Kidney glomerular epithelial cell (primary cell): ENCODE measurements at places on chromosomes 1 and 21.

DNA sequence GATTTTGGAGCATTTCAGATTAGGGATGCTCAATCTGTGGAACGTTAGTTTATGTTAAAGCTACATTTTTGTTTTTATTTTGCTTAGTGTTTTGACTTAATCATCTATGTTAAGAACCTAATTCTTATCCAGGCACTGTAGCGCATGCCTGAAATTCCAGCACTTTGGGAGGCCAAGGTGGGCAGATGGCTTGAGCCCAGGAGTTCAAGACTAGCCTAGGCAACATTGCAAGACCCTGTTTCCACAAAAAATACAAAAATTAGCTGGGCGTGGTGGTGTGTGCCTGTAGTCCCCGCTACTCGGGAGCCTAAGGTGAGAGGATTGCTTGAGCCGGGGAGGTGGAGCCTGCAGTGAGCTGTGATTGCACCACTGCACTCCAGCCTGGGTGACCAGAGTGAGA lies 23.4 kb downstream of the FNBP1L start:
- no peak for DNase-seq

- no peak for DNase-seq
These were observed 801 bp downstream of the MX1 start for GRCh38 chr21:41426676-41427404.

DNA sequence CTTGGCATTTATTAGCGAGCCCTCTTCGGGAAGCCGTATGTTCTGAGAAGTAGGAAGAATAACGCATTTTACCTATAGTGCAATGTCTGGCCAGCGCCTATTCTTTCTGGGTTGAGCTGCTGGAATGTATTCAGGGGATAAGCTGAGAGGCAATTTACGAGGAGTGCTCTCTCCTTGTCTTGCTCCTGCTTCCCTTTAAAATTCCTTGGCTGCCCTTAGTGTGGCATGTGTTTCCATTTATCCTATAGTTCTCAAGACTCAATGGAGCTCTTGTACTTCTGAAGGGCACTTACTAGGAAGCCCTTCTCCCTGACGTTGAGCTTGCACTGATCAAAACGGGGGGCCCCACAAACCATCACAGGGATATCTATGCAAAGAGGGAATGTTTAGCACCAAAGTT lies 364.6 kb downstream of the DISC1 start:
- DNase-seq, result no peak

DNA sequence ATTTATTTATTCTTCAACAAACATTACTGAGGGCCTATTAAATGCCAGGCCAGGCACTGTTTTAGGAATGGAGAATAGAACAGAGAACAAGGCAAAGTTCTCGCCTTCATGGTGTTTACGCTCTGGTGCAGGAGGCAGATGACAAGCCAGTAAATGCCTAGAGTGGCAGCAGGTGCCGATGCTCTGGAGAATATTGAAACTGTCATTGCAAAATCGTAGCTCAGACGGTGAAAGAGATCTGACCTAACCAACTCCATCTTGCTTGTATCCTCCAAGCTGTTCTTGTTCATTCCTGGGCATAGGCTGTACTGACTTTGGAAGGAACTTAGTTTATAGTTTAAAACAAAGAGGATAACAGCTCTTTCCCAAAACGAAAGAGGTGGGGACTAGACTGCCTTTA lies 13.5 kb upstream of the ENO1 start:
- no peak for DNase-seq

DNA sequence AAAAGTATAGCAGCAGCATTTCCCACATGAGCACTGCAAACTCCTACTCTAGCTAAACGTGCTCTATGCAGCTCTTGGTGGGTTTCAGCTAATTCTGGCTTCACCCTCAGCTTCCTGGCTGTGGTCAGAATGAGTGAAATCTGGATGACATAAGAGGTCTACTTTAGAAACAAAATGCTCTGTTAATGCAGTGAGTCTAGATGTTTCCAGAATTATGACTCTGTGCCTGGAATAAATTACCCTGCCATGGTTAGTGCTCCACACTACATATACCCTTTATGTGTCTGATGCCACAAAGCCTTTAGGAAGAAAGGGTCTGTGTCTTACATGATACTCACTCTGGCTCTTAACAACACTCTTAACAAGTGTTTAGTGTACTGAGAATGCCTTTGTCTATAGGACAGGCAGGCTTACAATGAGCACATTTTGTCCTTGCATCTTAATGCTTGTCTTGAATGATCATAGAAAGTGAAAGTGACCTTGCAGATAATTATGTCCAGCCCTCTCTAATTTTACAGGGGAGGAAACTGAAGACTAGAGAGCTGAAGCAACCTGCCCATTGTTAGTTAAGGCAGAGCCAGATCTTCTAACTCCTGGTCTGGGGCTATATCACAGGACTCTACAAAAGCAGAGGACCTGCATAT lies 9.2 kb downstream of the S100A10 start:
- DNase-seq, result no peak

DNA sequence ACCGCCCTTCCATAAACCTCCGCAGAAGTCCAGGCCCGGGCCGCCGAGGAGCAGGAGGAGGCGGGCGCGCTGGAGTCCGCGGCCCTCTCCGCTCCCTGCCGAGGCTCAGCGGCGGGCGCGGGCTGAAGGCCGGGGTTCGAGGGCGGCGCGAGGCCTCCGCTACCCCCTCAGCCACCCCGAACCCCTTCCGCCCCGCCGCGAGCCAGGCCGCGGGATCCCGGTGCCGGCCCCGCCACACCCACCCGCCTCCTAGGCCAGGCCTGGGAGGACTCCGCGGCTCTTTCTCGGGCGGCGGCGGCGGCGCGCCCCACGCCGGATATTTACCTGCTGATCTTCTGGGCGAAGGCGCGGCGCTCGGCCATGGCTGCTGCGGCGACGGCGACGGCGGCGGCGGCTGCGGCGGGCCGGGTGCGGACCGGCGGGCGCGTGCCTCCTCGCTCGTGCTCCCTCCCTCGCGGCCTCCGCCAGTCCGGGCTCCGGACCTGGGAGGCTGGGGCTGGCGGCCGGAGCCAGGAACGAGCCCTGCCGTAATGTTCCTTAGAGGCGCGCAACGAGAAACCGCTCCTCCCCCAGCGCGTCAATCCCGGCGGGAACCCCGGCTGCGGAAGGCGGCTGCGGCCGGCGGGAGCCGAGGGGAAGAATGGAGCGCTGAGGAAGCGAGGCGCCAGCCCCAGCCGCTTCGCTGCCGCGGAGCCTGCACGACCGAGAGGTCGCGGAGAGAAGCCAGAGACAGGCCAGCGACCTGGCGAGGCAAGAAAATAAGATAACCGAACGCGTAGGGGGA lies at the start of gene DOCK7:
TSS of gene DOCK7 (minus strand) at position 484 of the 784 bp plus-strand sequence. CDS start at position 362, 122 bp downstream.
- DNase-seq, result peak; percentile 66

- DNase-seq, result no peak
These were observed 117.3 kb upstream of the MARK1 start for GRCh38 chr1:220410611-220411010.

- DNase-seq, result no peak
These were observed 9.4 kb downstream of the TMEM53 start for GRCh38 chr1:44664730-44665370.

DNA sequence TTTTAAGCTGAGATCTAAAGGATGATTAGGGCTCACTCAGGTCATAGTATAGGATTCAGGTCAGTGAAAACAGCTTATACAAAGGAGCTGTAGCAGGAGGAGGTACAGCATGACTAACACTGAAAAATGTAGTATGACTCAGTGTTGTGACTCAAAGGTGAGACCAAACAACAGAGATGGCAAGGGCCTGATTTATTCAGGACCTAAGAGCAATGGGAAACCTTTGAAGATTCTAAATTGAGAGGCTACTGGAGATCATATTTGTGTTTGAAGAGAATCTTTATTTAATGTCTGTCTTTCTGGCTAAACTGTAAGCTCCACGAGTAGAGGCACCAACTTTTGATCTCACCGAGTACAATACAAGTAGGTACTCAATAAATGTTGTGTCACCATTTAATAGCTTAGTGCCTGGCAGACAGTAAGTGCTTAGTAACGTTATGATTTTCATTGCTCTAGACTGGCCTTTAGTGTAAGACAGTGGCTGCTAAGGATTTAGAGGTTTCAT lies 43.5 kb downstream of the PRKAA2 start:
- DNase-seq, result peak; percentile 87

DNA sequence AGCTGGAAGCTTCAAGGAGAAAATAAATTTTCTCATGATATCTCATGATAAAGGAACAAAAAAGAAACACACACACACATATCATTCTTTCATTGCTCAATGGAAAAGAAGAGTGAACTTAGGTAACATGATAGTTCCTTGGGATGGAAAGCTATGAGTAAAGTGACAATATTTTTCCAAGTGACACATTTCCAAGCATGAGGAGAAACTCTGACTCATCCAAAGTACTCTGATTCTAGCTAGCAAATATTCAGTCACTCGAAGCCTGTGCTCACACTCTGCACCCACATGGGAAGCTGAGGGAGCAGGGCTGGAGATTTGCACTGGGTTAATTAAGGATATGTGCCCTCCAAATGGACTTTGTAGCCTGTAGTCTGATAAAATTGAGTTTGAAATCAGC lies 222.4 kb downstream of the LRRC40 start:
- peak; percentile 13 for DNase-seq

DNA sequence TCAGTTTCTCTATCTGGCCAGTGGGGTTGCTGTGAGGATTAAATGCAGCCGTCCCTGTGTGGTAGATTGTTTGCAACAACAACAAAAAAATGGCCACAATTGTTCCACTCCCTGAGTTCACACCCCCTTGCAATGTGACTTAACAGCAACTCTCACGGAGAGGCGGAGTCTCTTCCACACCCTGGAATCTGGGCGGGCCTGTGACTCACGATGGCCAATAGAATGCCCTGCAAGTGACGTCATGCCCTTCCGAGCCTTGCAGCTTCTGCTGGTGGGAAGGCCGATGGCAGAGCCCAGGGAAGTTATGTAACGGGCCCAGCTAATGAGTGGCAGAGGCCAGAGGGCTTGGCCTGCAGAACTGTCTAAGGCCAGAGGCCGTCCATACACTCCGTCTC lies 87.9 kb downstream of the RIPK4 start:
- peak; percentile 99 for DNase-seq

- no peak for DNase-seq
These were observed 31.4 kb upstream of the PCBP3 start for GRCh38 chr21:45611939-45612664.

DNA sequence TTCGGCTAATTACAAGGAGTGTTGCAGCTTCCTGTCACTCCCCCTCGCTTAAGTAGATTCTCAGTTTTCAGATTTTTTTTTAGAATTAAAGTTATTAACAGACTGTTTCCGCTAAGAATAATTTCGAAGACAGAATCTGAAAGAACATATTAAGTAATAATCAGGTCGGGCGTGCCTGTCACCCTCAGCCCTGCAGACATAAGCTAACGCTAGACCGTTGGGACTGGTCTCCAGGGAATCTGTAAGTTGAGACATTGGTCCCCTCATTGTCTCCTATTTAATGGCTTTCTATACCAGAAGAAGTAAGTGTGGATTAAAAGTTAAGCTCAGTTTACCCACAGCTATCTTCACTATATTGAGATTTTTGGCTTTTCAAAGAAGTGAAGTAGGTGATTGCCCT lies 14.5 kb downstream of the NMNAT1 start:
- DNase-seq, result no peak

DNA sequence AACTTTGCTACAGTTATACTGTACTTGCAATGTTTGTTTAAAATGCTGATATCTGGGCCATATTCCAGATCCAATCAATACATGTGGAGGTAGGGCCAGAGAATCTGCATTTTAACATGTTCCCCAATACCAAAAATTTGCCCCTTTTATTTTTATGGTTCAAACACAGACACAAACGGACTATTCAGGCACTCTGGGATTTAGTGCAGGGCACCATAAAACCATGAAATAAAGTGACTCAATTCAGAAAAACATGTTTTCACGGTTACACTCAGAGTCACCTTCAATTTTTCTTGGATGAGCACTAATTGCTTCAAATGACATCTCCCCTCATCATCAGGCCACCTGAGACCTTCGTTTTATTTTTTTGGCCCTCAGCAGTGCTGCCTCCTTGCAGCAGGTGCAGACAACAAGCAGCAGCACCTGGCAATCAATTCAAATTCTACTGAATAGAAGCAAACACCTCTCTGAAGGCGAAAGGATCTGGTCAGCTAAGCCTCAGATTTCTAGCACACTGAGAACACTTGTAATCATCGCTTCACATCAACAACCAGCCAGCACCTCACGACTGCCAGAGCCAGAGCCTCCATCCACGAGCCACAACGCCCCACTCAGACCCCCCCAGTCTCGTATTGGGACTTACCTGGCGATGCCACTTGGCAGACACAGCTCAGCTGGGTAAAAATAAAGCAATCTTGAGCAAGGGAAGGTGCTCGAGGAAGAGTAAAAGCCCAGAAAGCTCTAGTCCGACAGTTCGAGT lies 1.1 kb downstream of the ERO1B start:
- no peak for DNase-seq

DNA sequence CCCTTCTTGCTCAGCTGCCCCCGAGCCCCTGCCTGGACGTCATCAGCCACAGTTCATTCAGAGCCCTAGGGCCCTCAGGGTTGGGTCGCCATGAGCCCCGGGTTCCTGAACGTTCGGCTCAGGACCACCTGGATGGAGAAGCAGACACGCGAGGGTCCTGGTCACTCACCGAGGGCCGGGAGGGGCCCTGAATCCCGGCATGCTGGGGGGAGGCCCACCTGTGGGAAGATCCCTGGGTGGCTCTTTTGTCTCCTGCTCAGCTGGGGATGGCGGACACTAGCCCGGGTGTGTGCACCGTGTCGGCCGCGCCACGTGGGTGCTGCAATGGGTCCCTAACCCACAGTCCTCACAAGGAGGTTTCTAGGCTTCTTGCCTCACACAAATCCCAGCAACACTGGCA lies 78.1 kb upstream of the TTC34 start:
- no peak for DNase-seq

GRCh38 chr1:22861764-22862440 lies 110.8 kb downstream of the LACTBL1 start:
- no peak for DNase-seq

GRCh38 chr1:221779771-221780170 lies 37.9 kb upstream of the DUSP10 start:
- DNase-seq, result no peak

DNA sequence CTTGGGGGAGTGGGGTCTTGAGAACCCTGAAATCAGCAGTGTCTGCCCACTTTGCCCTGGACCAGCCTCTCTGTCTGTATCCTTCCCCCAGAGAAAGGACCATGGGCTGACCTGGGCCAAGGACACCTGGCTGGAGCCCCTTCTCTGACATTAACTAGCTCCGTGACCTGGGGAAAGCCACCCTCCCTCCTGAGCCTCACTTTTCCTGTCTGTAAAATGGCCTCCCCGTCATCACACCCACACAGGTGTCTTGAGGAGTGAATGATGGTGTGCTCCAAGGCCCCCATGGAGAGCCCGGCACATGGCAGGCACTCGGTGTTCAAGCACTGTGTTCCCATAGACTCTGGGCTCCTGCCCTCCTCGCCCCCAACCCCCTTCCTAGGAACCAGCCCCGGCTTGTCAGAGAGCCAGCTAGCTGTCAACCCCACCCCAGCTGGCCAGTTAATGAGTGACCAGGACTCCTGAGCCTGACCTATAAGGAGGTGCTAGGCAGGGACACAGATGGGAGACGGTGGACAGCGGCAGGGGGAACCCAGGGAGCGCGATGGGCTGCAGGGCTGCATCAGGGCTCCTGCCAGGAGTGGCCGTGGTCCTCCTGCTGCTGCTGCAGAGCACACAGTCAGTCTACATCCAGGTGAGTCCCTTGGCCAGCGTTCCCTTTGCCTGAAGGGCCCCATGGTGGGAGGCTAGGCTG lies at the start of gene GUCA2B:
TSS of gene GUCA2B (plus strand) at position 504 of the 694 bp plus-strand sequence. CDS start at position 545, 41 bp downstream.
- no peak for DNase-seq

GRCh38 chr1:48540587-48540986 lies 68.6 kb upstream of the SPATA6 start:
- no peak for DNase-seq

- DNase-seq, result peak; percentile 90
These were observed 17.4 kb downstream of the CELA3A start for GRCh38 chr1:22018583-22019559.

GRCh38 chr1:203311368-203312301 lies 6.3 kb downstream of the BTG2 start:
- no peak for DNase-seq
